ENCODE measurements at places on chromosomes 2 and 18.

GRCh38 chr2:145752091-145752806 lies 1232.3 kb upstream of the ZEB2 start:
- DNase-seq = peak; percentile 94

DNA sequence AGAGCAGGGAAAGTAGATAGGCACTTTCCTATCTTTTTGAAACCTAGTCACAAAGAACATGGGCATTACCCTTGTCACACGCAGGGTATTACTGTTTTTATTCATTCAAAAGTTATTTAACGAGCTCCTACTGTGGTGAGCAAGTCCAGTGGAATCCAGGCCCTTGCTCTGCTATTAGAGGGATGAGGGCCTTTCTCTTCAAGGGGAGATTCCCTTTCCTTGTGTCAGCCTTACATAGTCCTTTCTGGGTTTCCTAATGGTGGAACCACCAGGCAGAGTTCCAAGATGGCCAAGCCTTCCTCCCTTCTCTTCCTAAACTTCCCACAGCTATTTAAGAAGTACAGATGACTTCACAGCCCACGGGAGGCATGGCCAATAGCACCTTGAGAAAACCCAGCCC lies 64.6 kb downstream of the SPTBN1 start:
- DNase-seq = peak; percentile 86

DNA sequence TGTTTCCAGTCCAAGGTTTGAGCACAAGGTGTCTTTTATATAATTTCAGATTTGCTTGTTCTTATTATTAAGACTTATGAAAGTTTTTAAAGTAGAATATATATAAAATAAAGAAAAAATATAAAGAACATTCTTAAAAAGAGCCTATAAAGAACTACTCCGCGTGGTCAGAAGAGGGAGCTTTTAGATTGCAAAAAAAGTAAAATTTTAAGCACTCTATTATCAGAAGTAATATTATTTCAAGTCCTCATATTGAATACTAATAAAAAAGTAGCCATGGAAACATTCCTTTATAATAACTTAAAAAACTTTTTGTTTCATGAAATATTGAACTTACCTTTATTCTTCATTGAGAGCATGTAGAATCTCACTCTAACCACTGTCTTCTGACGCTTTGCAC lies 51.4 kb downstream of the LINC00305 start:
- peak; percentile 13 for DNase-seq

DNA sequence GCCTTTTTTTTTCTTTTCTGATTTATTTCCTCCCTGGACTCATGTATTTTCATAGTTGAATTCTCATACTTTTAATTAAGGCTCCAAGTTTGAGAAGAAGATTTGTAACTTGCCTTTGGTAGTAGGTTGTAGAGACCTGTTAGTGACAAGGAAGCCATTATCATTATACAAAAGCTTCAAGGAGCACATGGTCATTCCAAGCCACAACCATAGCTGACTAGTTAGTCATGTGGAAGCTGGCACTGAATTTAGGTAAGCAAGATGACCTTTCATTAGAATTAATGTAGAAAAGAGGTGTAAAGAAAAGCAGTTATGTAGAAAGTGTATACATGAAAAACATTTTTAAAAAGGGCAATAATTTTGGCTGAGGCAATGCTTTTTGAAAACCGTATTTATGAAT lies 89.7 kb downstream of the LRP1B start:
- DNase-seq = peak; percentile 6

GRCh38 chr2:27494944-27495554 lies at the start of gene FNDC4:
FNDC4 (minus strand) TSS chr2:27495200; CDS start chr2:27494679, 521 bp downstream.
- no peak for DNase-seq

DNA sequence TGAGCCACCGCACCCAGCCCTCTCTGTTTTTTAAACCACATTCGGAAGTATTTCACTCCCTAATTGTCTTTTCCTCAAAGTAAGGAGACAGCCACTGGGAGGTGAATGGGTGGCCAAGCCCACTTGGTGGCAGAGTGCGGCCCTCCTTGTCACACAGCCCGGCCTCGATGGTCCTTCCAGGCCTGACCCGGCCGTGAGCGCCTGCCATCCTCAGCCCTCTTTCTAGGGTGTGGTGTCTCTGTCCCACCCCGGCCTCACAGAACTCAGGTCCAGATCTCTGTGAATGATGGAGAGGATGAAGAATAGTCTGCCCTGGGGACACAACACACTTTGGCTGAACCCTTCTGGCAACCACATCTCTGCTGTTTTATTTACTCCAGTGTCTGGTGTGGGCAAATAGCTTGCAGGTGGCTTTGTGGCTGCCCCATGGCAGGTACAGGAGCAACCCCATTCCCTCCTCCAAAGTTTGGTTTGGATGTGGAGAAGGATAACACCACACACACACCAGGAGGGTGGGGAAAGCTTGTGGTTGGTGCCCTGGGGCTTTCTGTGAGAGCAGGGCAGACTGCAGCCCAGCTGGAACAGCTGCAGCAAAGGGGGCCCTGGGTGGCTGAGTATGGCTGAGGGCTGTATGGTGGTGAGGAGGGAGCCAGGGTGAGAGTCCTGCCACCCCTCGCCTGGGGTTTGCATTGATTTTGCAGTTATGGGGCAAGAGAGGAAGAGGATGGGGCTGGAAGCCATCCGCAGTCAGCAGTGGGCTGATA lies 88.6 kb downstream of the FAM168B start:
- no peak for DNase-seq

DNA sequence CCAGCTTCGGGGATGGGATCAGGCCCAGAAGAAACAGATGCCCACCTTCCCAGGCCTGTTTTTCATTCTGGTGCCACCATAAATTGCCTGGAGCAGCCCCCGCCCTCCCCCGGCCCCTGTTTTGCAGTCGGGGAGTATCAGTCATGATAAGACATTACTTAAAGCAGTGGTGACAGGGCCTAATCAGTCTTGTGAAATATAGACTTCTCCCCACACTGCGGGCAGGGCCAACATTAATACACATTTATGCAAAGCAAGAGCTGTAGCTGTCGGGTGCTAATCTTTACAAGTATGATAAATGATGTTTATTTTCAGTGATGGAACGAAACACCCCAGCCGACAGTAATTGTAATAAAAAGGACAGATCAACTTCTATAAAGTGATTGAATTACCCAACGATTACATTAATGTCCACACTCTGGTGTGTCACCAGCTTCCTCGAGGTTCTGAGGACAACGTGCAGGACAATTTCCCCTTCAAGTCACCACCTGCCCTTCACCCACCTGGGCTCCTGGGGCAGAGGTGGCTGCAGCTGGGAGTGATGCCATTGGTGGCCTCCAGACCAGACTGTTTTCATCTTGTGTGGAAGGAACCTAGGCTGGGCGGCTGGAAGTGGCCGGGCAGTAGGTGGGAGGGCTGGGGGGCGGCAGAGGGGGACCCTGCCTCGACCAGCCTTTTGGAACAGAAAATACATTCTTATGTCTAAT lies 226.0 kb downstream of the TFCP2L1 start:
- no peak for DNase-seq

DNA sequence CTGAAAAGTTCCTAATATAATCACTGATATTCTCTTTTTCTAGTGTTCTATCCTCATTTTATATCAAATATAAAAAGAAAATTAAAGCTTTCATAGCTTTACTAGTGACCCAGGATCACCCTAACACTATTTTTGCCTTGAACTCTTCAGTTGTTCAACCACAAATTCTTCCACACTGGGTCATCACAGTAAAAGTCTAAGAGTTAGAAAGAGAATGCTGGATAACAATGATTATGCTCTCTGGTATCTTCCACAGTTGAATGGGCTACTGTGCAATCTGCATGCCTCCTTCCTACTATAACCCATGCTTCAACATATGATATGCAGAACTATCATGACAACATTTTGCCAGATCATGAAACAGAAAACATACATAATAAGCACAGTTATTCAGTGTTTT lies 32.3 kb downstream of the CHN1 start:
- DNase-seq = peak; percentile 57

GRCh38 chr18:2495381-2495780 lies 75.9 kb downstream of the METTL4 start:
- DNase-seq = no peak

DNA sequence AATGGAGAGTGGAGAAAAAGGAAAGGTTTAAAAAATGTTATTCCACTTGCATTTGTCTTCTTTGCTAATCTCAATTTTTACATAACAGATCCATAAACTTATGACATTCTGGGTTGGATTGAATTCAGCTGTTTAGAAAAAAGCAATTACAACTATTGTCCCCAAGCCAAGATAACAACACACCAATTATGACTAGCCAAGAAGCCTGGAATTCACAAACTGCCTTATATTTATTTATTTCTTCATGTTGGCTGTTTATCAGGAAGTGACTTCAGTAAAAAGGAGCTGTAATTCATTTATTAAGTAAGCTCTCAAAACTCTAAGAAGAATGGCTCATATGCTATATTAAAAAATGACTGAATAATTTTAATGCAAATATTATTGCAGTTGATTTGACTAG lies 137.4 kb downstream of the CALCRL start:
- DNase-seq = peak; percentile 74

DNA sequence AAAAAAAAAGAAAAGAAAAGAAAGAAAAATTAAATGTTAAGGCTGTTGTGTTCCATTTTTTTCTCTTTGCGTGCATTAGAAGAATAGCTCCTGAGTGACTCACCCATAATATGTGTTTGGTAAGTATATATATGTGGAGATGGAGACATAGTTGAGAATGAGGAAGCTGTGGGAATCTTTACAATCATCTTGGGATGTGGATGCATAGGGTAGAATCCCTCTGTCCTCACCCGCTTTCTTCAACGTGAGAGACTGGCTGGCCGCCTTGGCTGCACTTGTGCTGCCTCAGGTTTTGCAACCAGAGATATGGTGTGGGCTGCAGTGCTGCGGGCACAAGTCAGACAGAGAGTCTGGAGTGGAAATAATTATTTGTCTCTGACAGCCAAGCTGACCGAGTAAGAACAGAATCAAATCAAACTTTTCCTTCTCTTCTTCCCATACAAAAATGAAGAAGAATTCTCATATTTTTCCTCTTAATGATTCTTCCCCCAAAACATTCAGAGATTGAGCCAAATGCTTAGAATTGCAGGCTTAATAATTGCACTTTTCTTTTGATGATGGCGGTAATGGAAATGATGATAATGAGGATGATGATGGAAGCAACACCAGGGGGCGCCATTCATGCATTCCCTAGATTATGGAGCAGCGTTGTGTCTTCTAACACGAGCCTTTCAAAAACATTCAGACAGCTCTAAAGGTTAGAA lies 48.5 kb downstream of the SERPINB7 start:
- DNase-seq = peak; percentile 51

DNA sequence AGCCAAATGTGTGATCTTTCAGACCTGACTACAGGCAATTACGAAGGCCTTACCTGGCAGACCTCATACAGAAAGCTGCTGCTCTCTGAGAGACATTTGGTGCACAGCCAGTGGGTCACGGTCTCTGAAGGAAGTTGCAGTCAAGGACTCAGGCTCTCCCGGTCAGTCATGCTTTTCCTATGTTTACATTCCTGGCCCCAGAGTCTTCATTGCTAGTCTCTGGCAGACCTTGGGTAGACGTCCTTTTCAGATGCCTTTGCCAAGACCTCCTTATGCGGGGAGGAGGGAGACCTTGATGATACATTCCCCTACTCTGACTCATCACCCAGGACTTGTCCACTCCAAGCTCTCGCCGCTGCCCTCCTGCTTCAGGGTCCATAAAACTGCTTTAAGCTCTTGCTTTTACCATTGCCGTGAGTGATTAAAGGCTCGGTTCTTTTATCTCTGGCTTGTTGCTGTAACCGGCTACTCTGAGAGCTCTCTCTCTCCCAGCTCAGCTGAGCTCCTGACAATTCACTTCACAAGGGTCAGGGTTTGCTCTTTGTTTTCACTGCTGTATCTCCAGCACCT lies 62.0 kb upstream of the SLC35F5 start:
- DNase-seq = peak; percentile 98

- peak; percentile 94 for DNase-seq
Measured at GRCh38 chr2:69082430-69082997, 69.5 kb downstream of the ANTXR1 start.

DNA sequence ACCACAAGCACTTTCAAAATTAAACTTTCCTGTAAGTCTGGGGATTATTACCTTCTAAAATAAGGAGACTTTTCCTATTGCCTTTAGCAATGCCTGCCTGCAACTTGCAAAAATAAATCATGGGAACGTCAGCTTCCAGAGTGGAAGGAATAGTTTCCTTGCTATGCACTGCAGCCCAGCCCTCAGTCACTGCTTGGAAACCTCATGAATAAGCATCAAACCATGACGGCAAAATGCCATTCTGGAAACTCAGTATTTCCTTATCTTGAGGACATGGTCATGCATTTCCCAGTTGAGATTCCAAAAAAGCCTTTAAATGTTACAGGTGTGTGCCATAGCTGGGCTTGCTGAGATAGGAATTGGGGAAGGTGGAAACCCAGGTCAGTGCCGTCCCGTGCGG lies 84.2 kb upstream of the OTOS start:
- DNase-seq = peak; percentile 61

DNA sequence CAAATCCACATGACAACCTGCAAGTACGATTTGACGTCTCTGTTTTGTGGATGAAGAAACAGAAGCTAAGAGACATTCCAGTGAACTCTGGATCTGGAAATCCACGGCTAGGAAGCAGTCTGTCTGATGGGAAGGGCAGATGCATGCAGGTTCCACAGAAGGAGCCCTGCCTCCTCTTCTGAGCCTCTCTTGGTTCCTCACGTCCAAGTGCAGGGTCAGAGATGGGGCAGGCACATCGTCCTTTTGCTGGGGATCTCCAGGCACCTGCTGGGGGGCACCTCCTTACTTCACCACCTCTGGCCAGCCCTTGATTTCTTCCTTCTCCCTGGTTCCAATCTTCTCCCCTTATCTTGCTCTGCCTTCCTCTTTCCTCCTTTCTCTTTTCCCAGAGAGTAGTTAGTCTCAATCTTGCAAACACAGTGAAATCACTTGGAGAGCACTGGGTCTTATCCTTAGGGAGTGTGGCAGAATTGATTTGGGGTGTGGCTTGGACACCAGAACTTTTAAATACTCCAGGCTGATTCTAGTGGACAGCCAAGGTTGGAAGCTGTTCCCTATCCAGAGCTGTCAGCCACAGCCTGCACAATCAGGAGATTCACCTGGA lies 137.8 kb downstream of the BCL2 start:
- DNase-seq = no peak

DNA sequence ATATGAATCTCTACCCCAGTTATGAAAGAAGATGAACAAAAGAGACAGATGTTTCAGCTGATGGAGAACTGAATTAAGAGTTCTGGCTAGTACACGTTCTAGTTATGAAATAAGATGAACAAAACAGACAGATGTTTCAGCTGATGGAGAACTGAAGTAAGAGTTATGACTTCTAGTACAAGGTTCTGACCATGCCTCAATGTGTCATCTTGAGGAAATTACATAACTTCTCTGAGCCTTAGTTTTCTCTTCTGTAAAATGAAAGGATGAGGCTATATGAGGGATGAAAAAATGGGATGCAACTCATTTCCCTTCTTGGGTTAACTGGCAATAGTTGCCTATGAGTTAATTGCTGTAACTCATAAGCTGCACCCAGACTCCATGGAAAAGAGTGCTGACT lies 92.9 kb upstream of the WDR75 start:
- DNase-seq = no peak

- DNase-seq = peak; percentile 51
Measured at GRCh38 chr2:187658952-187659525, 104.8 kb upstream of the TFPI start.

- DNase-seq = no peak
Measured at GRCh38 chr18:6830916-6831315, 101.4 kb downstream of the ARHGAP28 start.

- DNase-seq = no peak
Measured at GRCh38 chr2:234805836-234806235, 146.0 kb upstream of the SH3BP4 start.

Measured in fibroblast of pulmonary artery (primary cell).